HEK293T (cell line): ENCODE measurements at places on chromosomes 16 and 17.

DNA sequence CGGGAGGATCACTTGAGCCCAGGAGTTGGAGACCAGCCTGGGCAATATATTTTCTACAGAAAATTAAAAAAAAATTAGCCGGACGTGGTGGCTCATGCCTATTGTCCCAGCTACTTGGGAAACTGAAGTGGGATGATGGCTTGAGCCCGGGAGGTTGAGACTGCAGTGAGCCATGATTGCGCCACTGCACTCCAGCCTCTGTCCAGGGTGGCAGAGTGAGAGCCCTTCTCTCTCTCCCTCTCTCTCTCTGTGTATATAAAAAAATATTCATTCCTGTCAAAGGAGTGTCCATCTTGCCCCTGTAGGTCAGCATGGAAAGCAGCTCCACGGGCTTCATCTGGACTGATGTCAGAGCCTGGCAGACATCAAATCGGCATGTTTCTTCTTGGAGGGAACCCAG, 31.2 kb downstream of the MGAT5B start:
- no peak for DNase-seq

DNA sequence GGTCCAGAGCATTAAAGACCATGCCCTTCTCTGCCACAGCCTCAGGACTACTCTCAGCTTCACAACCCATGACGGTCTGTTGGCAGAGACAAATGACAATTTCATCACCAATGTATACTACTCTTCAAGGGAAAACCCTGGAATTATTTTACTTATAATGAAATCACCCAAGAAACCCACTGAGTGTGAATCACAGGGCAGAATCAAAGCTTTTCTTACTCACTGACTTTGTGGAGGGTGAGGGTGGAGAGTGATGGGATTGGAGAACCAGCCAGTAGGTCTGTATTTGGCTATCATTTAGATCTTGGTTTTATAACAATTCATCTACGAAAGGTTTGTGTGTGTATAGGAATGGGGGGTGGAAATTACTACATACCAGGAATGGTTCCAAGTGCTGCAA, 442.6 kb downstream of the SHISA9 start:
- DNase-seq, result no peak

- no peak for DNase-seq
Measured at GRCh38 chr16:4239682-4240175, 2.2 kb downstream of the SRL start.

GRCh38 chr17:52410781-52411180, 252.3 kb upstream of the CA10 start:
- no peak for DNase-seq

GRCh38 chr17:6591599-6592158, 35.3 kb upstream of the PITPNM3 start:
- DNase-seq, result no peak

DNA sequence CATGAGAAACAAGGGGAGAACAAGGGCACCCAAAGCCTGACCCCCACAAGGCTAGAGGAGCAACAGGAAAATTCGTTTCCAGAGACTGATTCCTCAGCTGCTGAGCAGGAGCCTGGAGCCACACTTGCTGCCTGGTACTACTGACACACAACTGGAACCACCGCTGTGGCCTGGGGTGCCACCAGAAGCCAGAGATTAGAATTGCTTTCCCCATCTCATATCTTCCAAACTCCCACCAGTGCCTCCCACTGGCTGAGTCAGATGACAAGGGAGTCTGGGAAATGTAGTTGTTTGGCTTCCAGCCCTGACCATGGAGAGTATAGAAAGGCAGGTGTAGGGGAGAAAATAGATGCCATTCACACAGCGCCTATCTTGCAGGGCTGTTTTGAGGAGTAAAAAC, 4.1 kb upstream of the TMEM11 start:
- DNase-seq, result peak; percentile 31

DNA sequence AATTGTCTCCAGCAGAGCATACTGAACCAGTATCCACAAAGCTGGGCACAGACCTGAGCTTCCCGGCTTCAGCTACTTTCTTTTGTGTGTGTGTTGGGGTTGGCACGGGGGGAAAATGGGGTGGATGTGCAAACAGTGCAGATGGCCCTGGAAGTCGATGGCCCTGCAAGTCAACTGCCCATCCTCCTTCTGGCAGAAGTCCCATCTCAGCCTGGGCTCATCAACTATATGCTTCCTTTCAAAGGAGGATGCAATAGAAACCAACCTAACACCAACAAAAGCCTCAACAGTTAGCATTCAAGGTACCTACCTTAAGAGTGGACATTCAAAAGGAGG, 55.7 kb downstream of the SOX9 start:
- no peak for DNase-seq

GRCh38 chr16:49824593-49824992, 31.3 kb downstream of the ZNF423 start:
- no peak for DNase-seq
